Activated T-helper 1 cell treated with anti-CD3 and anti-CD28 coated beads, Interleukin-2, amount 50 U/mL, for 16 hours (primary cell): ENCODE measurements at places on chromosomes 1 and 21.

DNA sequence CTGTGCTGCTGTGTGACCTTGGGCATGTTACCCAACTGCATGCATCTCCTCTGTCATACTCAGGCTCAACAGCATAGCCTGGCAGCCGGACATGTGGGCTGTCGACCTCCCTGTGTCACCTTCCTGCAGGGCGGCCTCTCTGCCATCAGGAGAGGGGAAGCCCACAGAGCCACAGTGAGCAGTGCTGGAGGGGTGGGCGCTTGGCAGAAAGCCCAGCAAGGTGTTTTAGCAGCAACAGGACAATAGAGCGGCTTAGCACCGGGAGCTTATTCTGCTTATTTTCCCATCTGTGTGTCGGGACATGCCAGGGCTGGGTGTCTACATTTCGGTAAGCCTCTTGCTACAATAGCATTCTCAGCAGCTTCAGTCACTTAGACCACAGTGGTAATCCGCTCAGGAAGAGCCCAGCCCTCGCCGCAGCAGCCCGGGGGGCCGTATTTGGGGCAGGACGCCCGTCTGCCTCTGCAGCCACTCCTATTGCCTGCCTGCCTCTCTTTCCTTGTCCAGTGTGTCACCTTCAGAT lies 22.8 kb upstream of the CDK18 start:
- no peak for DNase-seq

- no peak for DNase-seq
Observed at GRCh38 chr21:41578716-41579115, 70.8 kb upstream of the TMPRSS2 start.

DNA sequence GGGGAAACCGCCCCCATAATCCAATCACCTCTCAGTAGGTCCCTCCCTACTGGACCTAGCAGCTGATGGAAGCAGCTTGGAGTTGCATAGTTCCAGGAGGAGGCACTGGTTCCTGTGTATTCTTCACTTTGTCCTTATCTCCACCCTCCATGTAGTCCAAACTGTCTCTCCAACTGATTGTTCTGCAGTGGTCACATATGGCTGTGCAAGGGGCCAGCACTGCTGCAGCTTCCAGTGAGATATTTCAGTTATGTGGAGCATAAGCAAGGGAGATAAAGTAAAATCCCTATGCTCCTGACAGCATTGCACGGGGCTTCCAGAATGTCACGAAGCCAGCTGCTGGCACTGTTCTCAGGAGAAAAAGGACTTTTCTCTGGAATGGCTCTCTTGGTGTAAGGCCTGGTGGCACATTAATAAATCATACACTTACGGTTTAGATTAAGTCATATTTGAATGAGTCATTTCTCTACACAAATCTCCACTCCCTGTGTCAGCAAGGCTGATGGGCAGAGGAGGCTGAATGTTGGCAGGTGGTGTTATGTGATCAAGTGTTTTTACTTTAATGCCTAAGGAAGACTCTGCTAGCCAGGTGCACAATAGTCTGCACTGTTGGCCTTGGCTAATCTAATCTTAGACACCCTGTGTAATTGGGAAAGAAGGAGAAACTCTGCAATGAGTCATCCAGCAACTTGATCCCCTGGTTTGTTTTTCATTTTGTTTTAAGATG lies 93.4 kb downstream of the KCNK1 start:
- no peak for DNase-seq

DNA sequence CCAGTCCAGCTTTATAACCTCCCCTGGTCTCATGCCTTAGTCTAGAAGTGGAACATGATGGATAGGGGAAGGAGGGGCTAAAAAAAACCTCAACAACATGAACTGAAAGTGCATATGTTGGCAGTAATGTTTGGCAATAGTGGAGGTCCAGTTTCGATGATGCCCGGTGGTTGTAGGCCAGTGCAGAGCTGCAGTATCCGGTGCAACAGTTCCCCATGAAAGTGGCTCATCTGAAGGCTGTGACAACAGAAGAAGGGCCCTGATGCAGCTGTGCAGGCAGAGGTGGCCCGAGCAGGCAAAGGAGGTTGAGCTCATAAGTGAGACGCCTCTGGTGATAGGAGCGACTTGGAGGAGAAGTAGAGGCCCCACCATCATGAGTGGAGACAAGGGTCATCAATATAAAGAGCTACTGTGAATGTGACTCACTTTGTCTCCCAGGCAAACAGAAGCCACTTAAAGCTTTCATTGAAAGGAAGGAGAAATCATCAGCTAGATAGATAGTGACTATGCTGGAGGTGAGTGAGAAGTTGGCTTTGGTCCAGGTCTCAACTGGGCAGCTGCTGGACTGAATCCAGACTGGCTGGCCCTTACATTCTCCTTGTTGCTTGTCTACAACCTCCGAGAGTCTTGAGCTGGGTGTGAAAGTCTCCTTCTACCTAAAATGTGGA lies 10.2 kb upstream of the CREG1 start:
- DNase-seq = no peak

- DNase-seq = no peak
Observed at GRCh38 chr1:206089341-206089740, 27.8 kb downstream of the AVPR1B start.

- no peak for DNase-seq
Observed at GRCh38 chr1:214362188-214362882, 81.4 kb downstream of the SMYD2 start.

DNA sequence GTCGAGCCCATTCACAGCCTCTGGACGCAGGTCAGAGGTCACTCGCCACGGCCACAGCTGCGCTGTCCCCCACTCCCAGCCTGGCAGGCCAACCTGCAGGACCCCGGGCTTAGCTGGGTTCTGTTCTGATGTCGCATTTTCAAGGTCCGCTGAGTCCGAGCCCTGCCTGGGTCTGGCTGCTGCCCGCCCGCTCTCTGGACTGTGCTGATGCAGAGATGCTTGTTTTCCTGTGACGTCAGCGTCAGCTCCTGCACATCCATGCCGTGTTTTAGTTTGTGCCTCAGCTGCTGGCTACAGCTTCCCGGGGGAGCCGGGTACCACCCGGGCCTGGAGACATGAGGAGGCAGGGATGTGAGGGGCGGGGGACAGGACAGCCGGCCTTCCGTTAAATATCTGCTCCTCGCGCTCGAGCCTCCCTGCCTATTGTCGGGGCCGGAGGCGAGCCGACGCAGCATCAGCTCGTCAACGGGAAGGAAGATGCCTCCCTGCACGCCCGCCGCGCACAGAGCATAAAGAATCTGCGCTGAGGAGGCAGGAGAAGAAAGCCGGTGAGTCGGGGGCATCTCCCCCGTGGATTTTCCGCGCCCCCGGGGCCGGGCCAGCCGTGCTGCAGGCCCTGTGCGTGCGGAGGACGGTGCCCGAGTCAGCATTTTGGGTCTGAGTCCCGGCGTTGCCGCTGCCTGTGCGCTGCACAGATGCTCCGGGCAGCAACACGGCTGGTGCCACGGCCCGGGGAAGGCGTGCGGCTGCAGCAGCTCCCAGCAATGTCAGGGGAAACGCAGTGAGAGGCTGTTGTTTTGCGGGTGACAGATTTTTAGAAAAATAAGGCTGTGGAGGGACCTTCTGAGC lies 23.4 kb downstream of the PRKCZ start:
- no peak for DNase-seq

GRCh38 chr1:59752556-59753414 lies 62.0 kb upstream of the HOOK1 start:
- no peak for DNase-seq

GRCh38 chr1:10177876-10178275 lies 32.5 kb upstream of the KIF1B start:
- no peak for DNase-seq

DNA sequence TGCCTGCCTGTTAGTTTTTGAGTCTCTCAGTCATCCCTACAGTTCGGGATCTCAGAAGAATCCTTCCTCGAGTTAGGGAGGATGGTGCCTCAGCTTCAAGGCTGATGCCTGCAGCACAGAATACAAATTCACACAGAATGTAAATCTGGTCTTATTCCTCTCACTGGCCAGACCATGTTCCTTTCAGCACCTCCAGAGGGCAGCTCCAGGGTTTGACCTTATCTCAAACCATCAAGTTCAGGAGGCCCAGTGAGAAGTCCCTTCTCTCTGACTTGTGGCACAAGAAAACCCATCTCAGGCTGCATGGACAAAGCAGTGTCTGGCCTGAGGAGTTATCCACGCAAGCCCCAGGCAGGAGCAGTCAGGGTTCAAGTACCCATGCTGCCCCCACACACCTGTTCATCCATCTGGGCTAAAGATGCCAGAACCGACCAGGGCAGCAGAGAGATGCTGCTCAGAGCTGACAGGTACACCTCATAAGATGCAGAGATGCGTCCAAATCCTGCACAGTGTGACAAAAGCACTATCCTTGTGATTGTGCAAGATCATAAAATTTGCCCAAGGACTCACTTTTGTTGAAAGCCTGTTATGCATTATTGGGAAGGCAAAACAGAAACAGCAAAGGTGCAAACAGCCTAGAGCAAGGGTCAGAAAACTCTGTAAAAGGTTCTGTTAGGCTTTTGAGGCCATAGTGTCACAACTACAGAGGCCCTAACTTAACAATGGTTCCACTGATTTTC lies 49.8 kb downstream of the BCAR3 start:
- no peak for DNase-seq

GRCh38 chr21:14270631-14271030 lies 54.7 kb downstream of the RBM11 start:
- no peak for DNase-seq

GRCh38 chr1:29271724-29272123 lies 35.4 kb downstream of the PTPRU start:
- no peak for DNase-seq

GRCh38 chr1:93005252-93005598 lies 44.0 kb upstream of the DIPK1A start:
- DNase-seq = no peak
